ENCODE measurements at places on chromosomes 12 and 14.
A peak's percentile ranks its signal among the peaks of the same experiment; 100 is the strongest.

- DNase-seq: peak; percentile 21
Observed at GRCh38 chr14:88168498-88169165, 154.4 kb downstream of the KCNK10 start.

DNA sequence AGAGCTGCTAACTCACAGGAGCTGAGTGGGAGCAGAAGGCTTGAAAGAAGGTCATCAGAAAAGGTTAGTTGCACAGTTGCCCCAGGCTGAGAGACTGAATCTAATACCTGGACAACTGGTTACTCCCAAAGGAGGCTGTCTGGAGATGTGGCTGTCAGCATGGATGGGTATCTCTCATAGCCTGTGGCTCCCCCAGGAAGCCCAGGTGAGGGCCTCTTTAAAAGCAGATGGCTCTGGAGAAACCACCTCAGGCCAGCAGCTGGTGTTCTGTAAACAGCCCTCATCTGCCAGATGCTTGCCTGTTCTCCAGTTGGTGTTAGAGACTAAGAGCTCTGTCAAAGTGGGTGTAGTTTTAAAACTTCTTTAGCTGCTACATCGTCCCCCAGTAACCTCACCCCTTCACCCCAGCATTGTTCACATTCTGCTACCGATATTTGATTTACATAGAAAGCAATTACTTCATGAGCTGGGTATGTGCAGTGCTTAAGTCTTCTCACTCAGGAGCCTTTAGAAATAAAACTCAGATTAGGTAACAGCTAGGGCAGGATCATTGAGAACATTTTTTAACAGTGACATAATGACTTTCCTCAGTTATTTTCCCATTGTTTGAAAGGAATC is 25.8 kb downstream of the DACT1 start:
- DNase-seq: no peak

- DNase-seq: no peak
Observed at GRCh38 chr12:130169256-130169655, 7.0 kb downstream of the FZD10 start.

- no peak for DNase-seq
Observed at GRCh38 chr12:97276661-97277429, 185.8 kb upstream of the RMST start.

GRCh38 chr12:113208041-113208934 is 13.0 kb upstream of the TPCN1 start:
- peak; percentile 40 for DNase-seq

- DNase-seq: no peak
Observed at GRCh38 chr14:38107216-38107631, 100.5 kb upstream of the SSTR1 start.

Measured in stimulated activated CD8-positive, alpha-beta memory T cell treated with anti-CD3 and anti-CD28 coated beads, Interleukin-7, amount 100 ng/mL, for 4 hours (primary cell).